GM12892 (cell line): ENCODE measurements at places on chromosomes 16 and 17.

DNA sequence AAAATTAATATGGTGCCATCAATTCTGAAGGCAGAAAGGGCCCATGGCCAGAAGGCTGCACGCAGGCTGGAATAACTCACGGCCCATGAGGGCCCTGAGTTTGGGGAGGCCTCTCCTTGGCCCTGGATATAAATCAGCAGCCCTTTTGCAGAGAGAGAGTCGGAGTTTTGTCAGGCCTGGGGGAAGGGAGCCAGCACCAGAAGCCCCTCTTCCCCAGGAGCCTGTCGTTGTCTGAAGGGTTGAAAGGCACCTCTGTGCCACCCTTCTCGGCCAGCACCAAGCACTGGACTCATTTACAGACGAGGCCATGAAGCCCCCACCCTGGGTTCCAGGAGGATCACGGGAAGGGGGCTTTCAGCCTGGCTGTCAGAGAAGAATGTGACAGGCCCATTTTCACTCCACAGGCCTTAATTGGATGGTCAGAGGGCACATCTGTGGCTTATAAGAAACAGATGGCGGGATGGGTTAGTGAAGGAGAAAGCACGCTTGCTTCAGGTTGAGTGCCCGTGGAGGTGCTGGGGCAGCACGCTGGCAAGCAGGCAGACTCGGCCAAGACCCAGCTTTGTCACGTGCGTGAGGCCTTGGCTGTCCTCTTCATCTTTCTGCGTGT lies 140.6 kb downstream of the CLEC16A start:
- DNase-seq: no peak

- no peak for DNase-seq
Measured at GRCh38 chr16:55643161-55643970, 12.4 kb upstream of the SLC6A2 start.

DNA sequence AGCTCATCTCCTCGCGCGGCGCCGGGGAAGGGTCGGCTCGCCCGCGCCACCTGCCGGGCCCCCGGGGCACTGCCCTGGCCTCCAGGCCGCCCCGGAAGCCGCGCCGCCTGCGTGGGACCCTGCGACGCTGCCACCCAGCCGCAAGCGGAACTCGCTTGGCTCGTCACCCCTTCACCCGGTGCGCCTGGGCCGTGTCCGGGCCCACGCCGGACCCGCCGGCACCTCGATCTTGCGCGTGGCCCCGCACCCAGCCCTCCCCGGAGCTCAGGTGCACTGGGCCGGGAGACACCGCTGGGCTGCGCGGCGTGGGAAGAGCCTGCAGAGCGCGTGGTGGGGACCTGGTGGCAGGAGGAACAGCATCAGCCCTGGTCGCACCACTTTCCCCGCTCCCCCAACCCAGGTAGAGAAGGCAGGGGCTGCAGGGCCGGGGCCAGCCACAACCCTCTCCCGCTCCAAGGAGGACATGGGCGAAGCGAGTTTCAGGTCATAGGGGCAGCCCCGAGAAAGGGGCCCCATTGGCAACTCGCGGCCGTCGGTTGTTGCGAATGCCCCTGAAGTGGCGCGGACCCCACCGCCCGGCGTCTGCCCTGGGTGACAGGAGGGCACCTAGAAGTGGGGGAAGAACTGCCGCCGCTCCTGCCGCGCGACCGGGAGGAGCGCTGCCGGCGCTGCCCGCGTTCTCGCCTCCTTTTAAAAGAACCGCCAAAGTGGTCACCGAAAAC lies 363 bp upstream of the MIF4GD start:
- DNase-seq: peak; percentile 96

DNA sequence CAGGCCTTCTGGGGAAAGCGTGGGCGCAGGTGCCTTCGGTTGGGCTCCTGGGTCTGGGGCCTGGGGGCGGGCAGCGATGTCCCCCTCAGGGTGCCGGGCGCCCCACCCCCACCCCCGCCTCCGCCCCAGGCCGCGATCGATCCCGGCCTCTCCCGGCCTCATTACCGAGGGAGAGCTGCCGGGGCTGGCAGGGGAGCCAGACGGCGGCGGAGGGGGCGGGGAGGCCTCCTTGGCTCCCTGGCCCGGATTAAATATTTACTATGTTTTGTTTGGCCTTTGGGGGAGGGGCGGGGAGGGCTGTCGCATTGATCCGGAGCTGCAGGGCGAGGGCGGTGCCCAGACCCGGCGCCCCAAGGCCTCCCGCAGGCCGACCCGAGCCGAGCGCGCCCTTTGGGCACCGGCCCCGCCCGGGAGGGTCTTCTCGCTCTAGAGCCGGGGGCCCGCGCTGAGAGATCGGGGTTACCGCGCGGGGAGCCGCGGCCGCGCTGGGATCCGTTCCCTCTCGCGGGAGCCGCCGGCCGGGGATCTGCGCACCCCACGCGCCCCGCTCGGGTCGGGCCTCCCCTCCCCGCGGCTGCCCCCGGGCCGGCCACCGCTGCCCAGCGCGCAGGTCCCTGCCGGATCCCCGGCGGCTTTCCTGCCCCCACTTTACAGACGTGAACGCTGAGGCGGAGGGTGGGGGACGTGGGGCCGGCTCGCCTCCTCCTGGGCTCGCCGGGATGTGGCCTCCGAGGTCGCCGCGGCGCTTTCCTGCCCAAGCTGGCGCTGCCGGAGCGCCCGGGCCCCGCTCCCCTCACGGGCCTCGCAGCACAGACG lies 27.0 kb downstream of the RTN4RL1 start:
- no peak for DNase-seq

- no peak for DNase-seq
Measured at GRCh38 chr17:68179926-68180285, 67.9 kb upstream of the AMZ2 start.

- no peak for DNase-seq
Measured at GRCh38 chr16:11698271-11698689, 30.0 kb downstream of the SNN start.

DNA sequence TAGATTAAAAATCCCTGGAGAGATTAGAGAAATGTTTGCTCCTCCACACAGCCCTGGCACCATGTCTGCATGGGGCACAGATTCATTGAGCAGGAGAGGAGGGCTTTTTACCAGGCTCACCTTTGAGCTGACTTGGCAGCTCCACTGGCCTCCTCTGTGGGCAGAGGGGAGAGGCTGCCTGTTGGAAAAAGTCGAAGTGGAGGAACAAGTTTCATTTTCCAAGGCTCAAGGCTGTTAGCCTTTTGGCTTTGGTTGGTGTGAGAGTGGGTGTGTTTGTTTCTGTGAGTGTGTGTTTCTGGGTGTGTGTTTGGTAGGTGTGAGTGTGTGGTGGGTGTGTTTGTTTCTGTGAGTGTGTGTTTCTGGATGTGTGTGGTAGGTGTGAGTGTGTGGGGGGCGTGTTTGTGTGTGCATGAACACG lies 5.6 kb downstream of the TMEM238L start:
- no peak for DNase-seq

GRCh38 chr17:27985736-27986399 lies 56.6 kb upstream of the NLK start:
- DNase-seq: no peak

GRCh38 chr17:32658470-32659418 lies 172.0 kb downstream of the CDK5R1 start:
- DNase-seq: no peak

GRCh38 chr17:71472809-71473789 lies 647.7 kb upstream of the SOX9 start:
- peak; percentile 3 for DNase-seq

DNA sequence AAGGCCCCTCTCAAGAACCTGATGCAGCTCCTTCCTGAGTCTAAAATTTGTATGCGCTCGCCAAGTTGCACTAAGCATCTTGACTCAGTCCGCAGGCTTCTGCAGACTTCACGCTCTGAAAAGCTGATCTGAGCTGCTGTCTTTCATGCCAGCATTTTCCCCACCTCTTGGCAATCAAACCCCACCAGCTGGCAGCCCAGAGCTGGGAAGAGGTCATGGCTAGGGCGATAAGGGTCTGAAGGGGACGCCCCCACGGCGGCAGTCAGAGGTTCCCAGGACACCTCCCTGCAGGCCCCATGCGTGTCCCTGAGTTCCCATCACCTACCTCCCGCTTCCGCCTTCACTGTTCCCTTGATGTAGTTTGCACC lies 5.1 kb upstream of the UNC13D start:
- no peak for DNase-seq

DNA sequence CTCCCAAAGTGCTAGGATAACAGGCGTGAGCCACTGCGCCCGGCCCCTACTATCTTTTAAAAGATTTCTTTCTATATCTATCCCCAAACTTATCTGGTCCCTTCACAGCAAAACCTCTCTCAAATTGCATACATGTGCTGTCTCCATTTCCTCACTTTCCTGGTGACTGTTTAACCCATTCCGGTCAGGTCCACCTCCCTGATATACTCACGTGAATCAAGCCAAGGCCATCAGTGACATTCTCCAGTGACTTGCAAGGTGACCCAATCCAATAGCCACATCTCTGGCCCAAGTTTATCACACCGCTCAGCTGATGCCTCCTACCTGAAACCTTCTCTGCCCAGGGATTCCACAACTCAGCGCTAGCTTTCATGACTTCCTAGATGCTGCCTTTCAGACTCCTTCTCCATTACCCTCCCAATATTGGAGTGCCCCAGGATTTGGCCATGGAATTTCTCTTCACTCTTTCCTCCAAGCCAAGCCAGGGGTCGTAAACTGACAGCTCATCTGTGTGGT lies 1.4 kb upstream of the CTCF start:
- no peak for DNase-seq

DNA sequence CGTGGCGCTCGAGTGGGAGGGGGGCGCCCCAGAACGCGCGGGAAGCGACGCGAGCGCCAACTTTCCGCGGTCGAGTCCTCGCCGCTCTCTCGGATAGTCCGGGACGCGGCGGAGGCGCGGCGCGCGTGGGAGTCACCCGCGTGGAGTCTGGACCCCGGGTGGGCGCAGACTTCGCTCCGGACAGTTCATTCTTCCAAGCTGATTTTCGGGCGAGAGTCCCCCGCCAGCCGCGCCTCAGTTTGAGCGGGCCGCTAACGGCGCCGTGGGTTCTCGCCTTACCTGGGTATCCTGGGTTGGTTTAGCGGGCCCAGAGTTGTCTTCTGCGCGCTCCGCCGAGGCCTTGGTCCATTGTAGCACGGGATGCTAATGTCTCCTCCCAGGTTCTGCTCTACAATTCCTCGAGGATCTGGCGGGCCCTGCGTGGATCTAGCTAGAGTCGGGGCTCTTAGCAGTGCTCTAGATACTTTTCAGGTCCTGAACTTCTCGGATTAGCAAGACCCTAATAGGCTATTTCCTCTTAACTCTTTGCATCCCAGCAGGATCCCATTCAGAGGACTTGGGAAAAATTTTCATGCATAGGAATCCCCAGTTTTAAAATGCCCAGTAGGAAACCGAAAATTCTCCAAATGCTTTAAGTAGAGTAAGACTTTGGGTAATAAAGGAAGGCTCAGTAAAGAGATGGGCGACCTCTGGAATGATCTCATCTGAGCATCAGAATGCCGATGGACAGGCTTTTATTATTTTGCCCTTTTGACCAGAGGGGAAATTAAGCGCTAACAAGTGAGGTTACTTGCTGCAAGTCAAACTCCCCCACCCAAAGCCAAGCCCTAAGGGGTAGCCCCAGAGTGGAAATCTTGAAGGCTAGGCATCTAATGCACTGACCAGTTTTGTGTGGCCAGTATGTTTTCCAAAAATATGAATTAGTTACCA lies 537 bp upstream of the GJC1 start:
- no peak for DNase-seq

- no peak for DNase-seq
Measured at GRCh38 chr16:68660359-68660795, 15.3 kb downstream of the CDH3 start.
